ENCODE measurements at places on chromosomes 11 and 22.
A peak's percentile ranks its signal among the peaks of the same experiment; 100 is the strongest.

- no peak for DNase-seq
Observed at GRCh38 chr22:21921729-21922128, 30.9 kb downstream of the PPM1F start.

DNA sequence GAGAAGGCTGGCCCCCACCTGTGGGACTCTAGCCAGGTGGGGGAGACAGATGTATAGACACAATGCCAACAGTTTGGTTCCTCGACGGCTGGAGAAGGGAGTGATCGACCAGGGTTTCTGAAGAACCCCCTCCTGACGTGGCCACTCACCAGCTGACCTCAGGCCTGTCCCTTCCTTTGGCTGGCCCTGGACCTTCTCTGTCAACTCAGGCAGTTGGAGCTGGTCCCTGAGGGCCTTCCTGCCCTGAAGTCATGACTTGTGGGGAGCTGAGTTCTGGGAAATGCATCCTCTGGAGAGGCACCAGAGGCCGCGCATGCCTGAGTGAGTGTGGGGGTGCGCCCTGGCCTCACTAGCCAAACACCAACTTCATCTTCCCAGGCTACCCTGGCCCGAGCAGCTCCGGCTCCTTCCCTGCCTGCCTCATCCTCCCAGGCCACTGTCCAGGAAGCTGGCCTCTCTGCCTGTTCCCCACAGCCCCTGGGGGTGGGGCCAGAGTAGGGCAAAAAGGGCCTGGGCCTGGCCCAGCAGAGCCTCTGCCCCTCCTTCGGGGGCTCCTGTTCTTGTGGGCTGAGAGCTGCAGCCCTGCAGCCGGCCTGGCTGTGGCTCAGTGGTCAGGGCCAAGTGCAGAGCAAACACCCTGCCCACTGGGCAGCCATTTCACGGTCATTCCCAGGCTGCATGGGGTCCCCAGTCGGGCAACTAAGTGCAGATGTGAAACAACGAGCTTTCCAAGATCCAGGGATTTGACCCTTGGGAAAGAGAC, 23.6 kb downstream of the TXN2 start:
- no peak for DNase-seq

DNA sequence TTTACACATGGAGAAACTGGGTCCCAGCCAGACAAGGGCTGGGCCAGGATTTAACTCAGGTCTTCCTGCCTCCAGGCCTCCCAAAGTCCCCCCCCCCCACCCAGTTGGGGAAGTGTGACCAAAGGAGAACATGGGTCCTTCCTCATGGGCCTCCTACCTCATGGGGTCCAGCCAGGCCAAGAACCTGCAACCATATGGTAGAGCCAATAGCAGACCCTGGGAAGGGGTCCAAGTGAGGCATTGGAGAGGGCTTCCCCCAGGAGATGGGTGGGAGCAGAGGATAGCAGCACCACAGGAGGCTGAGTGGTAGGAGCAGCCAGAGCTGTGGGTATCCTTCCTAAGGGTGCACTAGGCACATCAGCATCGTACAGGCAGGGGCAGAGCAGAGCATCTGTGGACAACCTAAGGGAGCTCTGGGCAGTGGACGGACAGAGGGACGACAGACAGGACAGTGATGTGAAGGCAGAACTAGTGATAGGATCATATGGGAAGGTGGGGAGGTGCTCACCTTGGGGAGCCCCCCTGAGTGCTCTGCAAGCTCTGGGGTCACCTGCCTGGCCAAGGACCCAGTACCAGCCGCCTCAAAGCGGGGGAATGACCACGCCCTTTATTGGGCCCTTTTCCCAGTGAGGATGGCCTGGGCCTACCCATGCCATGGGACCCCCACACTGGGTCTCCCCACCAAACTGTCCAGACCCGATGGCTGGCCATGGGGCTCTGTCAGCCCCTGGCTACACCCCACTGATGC, 4.5 kb downstream of the ARVCF start:
- no peak for DNase-seq

- DNase-seq = no peak
Observed at GRCh38 chr11:43399983-43400630, 41.4 kb downstream of the TTC17 start.

GRCh38 chr22:43796567-43796966, 15.5 kb downstream of the EFCAB6 start:
- no peak for DNase-seq

DNA sequence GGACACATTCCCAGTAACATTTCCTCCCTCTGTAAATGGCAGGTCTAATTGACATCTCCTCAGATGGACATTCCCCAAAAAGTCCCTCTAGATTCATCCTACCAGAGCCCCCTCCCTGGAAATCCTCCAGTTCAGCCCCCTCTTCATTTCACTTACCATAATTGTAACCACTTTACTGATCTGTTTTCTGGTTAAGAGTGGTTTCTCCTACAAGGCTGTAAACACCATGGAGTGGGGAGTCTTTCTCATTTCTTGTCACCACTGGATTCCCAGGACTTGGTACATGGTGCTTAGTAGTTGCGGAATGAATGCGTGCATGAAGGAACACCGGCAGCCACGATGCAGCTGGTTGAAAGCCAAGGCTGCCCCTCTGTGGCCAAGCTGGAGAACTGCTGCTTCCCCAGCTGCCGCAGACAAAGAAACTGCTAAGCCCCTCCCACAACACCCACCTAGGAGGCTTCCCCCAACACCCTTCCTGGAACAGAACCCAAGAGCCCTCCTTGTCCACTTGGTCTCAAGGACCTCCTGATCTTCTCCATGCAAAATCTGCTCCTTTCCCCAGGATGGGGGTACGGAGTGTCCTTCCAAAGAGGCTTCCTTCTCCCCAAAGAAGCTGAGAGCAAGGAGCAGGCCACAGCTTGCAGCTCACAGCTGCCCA, 18.6 kb upstream of the SCARF2 start:
- peak; percentile 74 for DNase-seq

- no peak for DNase-seq
Observed at GRCh38 chr11:133618544-133618943, 86.2 kb upstream of the OPCML start.

DNA sequence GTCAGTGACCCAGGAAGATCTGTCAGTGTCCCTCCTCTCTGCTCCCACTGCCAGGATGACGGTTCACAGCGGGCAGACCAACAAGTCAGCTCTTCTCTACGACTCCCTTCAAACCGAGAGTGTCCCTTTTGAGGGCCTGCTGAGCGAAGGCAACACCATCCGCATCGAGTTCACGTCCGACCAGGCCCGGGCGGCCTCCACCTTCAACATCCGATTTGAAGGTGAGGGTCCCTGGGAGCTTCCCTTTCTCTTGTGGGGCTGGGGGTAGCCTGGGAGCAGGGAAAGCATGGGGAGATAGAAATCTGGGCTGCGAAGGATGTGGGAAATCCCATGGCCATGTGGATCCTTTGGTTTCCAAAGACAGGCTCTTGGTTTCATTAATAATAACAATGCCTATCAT, 118.4 kb upstream of the ASPHD2 start:
- DNase-seq = no peak

- no peak for DNase-seq
Observed at GRCh38 chr11:122918734-122919133, 36.2 kb downstream of the JHY start.

DNA sequence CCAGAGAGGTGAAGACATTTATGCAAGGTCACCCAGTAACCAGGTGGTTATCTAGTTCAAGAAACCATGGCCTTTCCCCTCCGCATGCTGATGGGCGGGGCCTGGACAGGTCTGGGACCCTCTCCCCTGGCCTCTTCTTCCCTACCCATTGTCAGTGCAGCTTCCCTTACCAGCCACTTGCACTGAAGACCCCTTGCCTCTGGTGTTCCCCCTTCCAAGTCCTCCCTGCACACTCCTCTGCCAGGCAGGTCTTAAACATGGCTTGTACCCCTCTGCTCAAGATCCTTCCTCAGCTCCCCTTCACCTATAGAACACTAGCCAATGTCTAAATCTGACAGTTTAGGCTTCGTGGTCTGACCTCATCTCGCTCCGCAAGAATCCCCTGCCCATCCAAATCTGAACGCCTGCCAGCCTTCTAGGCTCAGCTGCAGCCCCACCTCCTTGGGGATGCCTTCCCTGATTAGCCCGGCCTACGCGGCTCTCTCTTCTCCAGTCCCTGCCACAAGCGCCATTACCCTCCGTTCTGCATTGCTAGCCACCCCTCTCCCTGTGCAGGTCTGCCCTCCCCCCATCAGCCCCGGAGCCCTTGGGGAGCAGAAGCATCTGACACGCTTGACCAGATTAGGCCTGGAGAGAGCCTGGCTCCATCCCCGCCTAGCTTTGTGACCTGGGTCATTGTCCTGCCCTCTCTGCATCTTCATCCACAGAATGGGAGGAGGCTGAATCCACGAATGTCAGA, 213.8 kb downstream of the DSCAML1 start:
- DNase-seq = no peak

GRCh38 chr11:61102667-61103571, 630 bp downstream of the CD5 start:
- DNase-seq = no peak

DNA sequence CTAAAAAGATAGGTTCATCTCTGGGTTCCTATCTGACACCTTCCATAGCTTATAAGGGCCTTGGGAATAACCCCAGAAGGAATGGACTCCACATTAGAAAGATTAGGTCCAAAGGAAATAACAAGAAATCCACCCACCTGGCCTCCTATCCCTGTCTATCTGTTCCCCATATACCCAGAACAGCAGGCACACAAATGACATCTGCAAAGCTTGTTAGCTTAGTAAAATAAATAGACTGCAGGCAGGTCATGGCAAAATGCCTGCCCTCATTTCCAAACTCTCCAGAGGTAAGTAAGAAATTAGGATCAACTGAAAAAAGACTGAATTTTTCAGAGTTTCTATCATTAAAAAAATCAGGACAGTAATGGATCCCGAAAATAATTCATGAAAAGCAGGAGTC, 489.5 kb downstream of the DLG2 start:
- no peak for DNase-seq

DNA sequence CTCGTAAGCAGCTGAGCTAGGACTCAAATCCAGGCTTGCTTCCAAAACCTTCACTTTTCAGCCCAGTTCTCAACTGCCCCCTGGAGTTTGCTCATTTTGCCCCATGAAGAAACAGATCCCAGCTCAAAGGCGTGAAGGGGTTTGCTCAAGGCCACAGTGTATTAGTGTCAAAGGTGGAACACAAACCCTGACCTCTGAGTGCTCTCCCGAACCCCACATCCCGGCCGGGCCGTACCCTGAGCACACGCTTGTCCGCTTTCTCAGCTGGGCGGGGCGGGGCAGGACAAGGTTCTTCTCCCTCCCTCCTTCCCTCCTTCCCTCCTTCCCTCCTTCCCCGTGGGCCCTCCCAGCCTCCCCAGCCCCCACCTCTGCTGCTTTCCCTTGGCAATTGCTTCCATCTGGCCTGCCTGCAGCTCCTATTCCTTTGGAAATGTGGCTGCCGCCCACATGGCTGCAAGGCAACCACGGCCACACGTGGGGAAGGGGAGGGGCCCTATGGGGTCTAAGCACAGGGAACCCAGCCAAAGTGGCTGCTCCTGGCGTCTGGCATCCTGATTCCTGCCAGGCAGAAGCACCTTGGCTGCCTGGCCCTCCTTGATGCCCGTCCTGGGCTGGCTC, 4.1 kb downstream of the ST3GAL4 start:
- peak; percentile 77 for DNase-seq

GRCh38 chr11:64477675-64478074, 113.3 kb upstream of the SLC22A12 start:
- no peak for DNase-seq

GRCh38 chr22:46593211-46593681, 26.9 kb upstream of the GRAMD4 start:
- no peak for DNase-seq

DNA sequence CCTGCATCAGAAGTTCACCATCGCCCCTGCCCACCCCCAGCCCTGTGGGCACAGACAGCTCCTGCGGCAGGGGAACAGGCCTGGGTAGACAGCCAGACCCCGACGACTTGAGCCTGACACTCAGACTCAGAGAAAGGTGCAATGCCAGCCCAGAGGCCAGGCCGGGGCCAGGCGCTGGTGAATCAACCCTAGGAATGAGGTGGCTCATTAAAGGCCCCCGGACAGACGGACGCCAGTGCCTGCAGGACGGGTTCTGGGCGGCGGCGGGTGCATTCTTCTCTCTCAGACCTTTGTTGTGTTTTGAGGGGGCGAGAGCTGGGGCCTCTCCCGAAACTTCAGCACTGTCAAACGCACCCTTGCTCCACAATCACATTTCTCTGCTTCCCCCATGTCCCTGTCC, 5.6 kb downstream of the OVOL1 start:
- DNase-seq = no peak

- DNase-seq = no peak
Observed at GRCh38 chr22:44536411-44536810, 38.4 kb upstream of the RTL6 start.

All from NCI-H2171 (cell line).